ENCODE measurements at places on chromosomes 3 and 15. TPM values are rescaled to one million over a fixed set of nuclear protein-coding genes. Genes with fewer than 3 reads are reported as not detected.

GOLIM4 gene
- 17.3 TPM for total RNA-seq

ABHD17C gene
- total RNA-seq, result 26.5 TPM

SHF gene
- 0.88 TPM for total RNA-seq

DAZL gene
- total RNA-seq, result not detected

PTPRG gene
- total RNA-seq, result 3.1 TPM

TRPC1 gene
- 6.8 TPM for total RNA-seq

CD96 gene
- not detected for total RNA-seq

TMEM207 gene
- total RNA-seq, result not detected

ATP13A5 gene
- total RNA-seq, result not detected

CCR2 gene
- total RNA-seq, result not detected

SLC9C1 gene
- total RNA-seq, result not detected

DLEC1 gene
- total RNA-seq, result 0.05 TPM

C2CD4A gene
- 0.10 TPM for total RNA-seq

MAP1A gene
- total RNA-seq, result 0.76 TPM

ITGA11 gene
- 7.5 TPM for total RNA-seq

MORC1 gene
- total RNA-seq, result not detected

SLC12A8 gene
- 1.8 TPM for total RNA-seq

ADAMTS17 gene
- total RNA-seq, result 0.09 TPM

GPD1L gene
- 18.5 TPM for total RNA-seq

COL6A5 gene
- total RNA-seq, result not detected

HGD gene
- 16.4 TPM for total RNA-seq

UBA3 gene
- 23.9 TPM for total RNA-seq

MTFMT gene
- total RNA-seq, result 25.7 TPM

PODXL2 gene
- 9.7 TPM for total RNA-seq

PRR20G gene
- total RNA-seq, result 1.1 TPM

SLC15A2 gene
- 0.33 TPM for total RNA-seq

CCDC71 gene
- total RNA-seq, result 11.6 TPM

TAMM41 gene
- total RNA-seq, result 29.9 TPM

VWA5B2 gene
- total RNA-seq, result 0.60 TPM

ZPLD1 gene
- total RNA-seq, result not detected

LMAN1L gene
- total RNA-seq, result not detected

PAK6 gene
- total RNA-seq, result 0.17 TPM
